ENCODE measurements at places on chromosomes 11 and 22.

DNA sequence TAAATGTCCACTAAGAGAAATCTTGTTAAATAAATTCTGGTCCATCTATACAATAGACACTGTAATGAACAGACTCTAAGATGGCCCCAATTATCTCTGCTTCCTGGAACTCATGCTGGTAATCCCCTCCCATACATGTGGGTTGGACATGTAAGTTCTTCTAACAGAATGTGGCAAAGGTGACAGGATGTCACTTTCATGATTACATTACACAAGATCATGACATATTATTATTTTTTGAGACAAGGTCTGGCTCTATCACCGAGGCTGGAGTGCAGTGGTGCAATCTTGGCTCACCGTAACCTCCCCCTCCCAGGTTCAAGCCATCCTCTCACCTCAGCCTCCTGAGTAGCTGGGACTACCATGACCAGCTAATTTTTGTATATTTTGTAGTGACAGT is 14.6 kb upstream of the NDUFC2 start:
- peak; percentile 72 for DNase-seq

GRCh38 chr22:41647771-41648170 is 26.7 kb downstream of the XRCC6 start:
- no peak for DNase-seq

GRCh38 chr11:126510621-126511370 is 155.3 kb downstream of the ST3GAL4 start:
- DNase-seq, result no peak

DNA sequence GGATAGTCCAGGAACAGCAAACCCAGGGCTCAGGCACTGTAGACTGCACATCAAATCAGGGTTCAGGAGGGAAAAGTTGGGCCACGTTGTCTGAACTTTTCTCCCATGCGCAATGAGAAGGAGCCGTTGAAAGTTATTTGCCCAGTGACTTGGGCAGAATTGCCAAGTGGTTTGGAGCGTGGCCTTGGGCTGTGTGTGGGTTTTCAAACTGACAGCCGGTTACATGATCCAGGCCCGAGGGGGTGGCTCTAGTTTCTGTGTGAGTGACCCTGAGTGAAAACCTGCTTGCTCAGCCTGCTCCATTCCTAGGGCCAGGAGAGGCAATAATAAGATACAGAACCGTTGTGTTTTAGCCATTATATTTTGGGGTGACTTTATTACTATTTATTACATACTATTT is 20.3 kb downstream of the MB start:
- no peak for DNase-seq

DNA sequence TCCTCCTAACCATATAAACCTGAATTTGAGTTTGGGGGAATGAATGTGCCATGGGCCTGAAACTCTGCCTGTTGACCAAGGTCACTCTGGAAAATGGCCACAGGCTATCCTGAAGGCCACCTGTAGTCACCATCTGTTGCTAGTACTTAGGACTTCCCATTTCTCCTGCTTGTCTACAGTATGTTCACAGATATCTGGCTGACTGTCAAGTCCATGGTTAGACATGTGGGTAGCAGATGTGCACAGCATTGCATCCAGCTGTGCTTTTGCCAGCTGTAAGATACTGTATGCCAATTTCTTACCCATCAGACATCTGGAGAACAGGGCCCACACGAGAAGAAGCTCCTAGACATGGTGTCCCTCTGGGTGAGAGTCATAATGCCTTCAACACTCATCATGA is 475.4 kb downstream of the INSC start:
- no peak for DNase-seq

DNA sequence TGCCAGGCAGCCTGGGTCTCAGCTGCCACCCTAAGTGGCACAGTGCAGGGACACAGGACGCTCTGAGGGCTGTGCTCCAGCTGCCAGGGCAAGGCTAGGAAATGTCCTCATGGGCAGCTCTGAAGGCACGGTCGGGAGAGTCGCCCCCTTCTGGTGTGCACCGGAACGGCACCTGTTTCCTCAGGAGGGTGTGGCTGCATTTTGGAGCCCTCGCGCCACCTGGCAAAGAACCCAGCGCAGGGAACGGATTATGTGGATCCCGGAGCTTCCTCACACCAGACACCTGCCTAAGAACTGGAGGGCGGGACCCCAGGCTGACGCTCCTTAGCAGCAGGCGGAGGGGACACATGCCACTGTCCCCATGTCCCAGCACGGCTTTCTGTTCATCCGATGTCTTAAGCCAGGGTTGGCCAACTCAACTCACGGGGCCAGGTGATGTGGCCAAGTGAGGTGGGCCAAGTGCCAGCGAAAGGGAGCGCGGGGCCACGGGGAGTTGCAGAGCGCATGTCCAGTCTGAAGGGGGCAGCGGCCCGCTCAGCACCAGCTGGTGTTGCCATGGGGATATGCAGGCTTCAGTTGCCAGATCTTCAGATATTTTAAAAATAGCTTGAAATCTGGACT is 5.1 kb upstream of the SLC22A8 start:
- DNase-seq, result peak; percentile 41

GRCh38 chr22:19673660-19674059 is 40.6 kb upstream of the SEPTIN5 start:
- DNase-seq, result no peak

- DNase-seq, result no peak
These were observed 23.4 kb upstream of the IL10RA start for GRCh38 chr11:117962826-117963225.

- DNase-seq, result no peak
These were observed 108.7 kb upstream of the PITPNB start for GRCh38 chr22:28027453-28028448.

GRCh38 chr11:134846328-134847082 is 434.5 kb upstream of the B3GAT1 start:
- DNase-seq, result no peak

- DNase-seq, result peak; percentile 40
These were observed 104.2 kb downstream of the MYO18B start for GRCh38 chr22:25845985-25846745.

DNA sequence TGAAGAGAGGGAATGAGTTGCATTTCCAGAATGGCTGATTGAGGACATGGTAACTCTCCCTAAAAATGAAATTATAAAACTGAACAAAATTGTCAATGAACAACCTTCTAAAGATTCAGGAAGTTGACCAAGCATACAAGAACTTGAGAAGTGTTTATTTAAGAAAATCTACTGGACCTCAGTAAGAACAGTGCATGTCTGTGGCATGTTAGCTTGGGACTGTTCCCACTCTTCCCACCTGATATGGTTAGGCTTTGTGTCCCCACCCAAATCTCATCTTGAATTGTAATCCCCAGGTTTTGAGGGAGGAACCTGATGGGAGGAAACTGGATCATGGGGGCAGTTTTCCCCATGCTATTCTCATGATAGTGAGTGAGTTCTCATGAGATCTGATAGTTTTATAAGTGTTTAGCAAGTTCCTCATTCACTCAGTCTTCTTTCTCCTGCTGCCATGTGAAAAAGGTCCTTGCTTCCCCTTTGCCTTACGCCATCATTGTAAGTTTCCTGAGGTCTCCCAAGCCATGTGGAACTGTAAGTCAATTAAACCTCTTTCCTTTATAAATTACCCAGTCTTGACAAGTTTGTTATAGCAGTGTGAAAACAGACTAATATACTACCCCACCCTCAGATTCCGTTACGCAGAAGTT is 15.4 kb downstream of the MS4A13 start:
- no peak for DNase-seq

GRCh38 chr11:123590296-123590912 is 64.0 kb downstream of the SCN3B start:
- DNase-seq, result no peak

GRCh38 chr11:12724301-12725054 is 50.3 kb downstream of the TEAD1 start:
- DNase-seq, result peak; percentile 27

DNA sequence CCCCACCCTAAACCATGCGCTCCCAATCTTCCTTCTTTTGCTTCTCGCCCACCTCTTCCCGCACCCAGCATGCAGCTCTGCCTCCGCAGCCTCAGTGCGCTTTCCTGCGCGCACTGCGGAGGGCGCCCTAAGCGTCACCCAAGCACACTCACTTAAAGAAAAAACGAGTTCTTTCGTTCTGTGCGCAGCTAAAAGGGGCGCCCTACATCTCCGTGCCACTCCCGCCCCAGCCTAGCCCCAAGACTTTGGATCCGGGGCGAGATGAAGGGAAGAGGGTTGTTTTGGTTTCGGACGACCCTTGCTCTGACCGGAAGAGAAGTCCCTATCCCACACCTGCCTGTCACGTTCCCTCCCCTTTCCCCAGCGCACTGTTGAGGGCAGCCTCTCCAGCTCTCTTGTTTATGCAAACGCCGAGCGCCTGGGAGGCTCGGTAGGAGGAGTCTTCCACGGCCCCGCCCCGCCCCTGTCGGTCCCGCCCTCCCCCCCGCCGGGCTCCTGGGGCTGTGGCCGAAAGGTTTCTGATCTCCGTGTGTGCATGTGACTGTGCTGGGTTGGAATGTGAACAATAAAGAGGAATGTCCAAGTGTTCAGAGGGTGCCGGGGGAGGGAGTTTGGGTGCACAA is 5.3 kb downstream of the VSIG2 start:
- peak; percentile 84 for DNase-seq

DNA sequence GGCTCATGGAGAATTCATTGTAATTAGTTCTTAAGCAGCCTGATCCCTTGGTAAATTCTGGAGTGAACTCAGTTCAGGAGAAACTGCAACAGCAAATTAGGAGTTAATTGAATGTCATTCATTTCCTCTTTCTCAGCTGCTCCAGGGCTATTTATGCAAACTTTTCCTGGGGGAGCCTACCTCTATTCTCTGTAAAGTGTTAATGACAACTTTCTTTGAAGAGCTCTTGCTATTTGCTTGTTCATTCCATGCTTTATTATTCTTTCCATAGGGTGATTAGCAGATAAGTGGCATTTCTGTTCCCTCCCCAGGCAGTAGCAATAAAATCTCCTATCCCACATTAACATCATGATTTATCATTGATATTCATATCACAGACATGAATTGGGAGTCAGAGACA is 267.6 kb upstream of the DDI1 start:
- DNase-seq, result no peak

GRCh38 chr11:21625982-21626381 is 566.9 kb upstream of the ANO5 start:
- peak; percentile 6 for DNase-seq

DNA sequence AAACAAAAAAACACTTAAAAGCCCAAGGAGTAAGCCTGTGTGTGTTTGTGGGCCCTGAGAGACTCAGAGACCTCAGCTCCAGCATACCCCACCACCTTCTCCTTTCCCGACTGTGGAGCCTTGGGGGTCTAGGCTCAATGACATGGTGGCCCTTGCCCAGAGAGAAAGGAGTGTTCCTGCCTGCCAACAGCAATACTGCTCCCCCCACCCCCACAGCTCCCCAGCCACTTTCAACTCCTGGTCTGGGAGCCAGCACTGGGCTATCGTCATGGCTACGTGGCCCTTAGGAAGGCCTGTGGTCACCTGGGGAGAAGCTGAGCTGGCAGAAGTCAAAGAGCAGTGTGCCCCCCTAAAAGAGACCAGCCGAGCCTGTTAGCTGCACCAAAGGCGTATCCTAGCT is 2.6 kb downstream of the PPP1R14B start:
- DNase-seq, result no peak

- peak; percentile 10 for DNase-seq
These were observed 2.2 kb downstream of the PAK1 start for GRCh38 chr11:77471558-77472193.

DNA sequence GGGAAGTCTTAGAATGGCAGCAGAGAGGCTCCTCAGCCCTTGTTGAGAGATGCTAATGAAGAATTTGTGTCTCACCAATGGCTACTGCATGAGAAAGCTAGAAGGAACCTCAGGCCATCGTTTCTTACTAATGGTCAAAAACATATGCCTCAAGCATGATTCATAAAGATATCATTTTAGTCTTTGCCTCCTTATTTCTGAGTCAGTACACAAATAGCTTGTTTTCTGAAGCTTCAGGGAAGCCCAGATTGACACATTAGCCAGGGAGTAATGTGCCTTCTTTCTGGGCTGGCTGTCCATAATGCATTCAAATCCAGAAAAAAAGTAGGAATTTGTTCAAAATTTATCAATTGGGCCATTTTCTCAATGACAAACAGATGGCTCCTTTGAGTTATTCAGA is 169.4 kb upstream of the ZBED5 start:
- no peak for DNase-seq

DNA sequence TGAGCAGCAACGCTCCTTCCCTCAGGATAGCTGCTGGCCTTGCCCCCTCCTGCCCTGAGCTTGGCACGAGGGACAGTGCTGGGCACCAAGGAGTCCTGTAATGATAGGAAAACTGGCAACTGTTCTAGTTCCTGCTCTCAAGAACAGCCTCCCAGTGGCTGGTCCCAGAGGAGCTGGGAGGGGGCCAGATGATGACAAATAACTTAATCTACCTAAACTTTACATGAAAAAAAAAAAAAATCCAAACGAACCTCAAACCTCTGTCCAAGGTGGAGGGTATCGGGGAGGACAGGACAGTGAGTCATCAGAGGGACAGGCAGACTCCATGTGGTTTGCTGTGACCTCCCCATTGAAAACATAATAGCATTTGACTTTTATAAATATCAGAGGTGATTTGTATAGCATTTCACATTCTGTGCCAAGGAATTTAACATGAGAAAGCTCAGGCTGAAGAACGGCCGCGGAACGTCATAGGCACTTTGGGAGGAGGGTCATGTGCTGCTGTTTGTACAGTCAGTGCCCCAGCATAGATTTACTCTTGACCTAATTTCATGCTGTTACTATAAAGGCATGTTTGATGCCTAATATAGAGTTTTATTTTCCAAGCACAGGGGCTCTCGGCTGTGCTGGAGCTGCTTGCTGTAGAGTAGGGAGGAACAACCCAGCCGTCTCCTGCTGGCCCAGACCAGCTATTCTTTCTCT is 98.2 kb upstream of the NNMT start:
- no peak for DNase-seq

DNA sequence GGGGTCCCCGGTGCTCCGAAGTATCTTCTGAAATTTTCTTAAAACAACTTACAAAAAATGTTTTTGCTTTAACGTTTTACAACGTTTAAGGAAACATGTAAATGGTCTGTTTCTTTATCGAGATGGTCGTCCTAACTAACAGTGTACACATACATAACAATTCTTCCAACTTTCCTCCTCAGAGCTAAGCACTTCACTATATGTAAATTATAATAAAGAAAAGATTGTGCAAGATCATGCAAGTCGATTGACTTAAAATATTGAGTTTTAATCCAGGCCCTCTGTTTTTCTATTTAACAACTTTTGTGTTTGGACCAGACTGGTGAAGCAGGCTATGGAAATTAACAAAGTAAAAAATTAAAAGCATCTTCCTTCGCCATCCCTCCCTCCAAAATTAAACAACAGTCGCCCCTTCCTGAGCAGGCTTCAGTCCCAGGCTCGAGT is 4.9 kb downstream of the ALX4 start:
- no peak for DNase-seq
